CD4-positive, alpha-beta T cell treated with Interleukin-2 at 100 ng/mL for 4 hours (primary cell): ENCODE measurements at places on chromosomes 1 and 21.

DNA sequence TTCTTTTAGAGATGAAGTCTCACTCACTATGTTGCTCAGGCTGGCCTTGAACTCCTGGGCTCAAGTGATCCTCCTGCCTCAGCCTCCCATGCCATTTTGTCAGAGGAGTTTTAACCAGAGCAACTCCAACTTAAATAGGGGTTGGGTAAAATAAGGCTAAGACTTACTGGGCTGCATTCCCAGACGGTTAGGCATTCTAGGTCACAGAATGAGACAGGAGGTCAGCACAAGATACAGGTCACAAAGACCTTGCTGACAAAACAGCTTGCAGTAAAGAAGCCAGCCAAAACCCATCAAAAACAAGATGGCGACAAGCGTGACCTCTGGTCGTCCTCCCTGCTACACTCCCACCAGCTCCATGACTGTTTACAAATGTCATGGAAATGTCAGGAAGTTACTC lies 5.7 kb upstream of the DNAH14 start:
- no peak for DNase-seq

- no peak for DNase-seq
These were observed 63.1 kb downstream of the CDC14A start for GRCh38 chr1:100415498-100415778.

GRCh38 chr1:8373581-8374241 lies 55.8 kb downstream of the SLC45A1 start:
- no peak for DNase-seq

GRCh38 chr1:145692785-145693443 lies 14.3 kb downstream of the PDZK1 start:
- no peak for DNase-seq

DNA sequence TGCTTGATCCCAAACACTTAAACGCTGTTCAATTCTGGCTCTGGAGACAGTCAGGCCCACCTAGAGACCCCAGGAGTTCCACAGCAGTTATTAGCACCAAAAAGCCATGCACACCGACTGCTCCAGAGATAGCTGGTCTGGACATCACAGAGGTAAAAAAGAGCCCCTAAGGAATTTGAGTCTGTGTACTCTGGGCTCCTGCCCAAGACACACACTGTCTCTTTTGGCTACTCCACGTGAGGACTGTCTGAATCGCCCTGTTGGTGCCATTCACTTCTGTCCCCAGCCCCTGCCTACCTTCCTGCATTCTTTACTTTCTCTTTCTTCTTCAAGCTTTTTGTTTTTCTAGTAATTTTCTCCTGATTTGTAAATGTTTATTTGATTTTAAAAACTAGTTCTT lies 197.4 kb downstream of the ADGRL2 start:
- no peak for DNase-seq

GRCh38 chr1:203463469-203464062 lies 12.0 kb upstream of the PRELP start:
- DNase-seq = no peak

DNA sequence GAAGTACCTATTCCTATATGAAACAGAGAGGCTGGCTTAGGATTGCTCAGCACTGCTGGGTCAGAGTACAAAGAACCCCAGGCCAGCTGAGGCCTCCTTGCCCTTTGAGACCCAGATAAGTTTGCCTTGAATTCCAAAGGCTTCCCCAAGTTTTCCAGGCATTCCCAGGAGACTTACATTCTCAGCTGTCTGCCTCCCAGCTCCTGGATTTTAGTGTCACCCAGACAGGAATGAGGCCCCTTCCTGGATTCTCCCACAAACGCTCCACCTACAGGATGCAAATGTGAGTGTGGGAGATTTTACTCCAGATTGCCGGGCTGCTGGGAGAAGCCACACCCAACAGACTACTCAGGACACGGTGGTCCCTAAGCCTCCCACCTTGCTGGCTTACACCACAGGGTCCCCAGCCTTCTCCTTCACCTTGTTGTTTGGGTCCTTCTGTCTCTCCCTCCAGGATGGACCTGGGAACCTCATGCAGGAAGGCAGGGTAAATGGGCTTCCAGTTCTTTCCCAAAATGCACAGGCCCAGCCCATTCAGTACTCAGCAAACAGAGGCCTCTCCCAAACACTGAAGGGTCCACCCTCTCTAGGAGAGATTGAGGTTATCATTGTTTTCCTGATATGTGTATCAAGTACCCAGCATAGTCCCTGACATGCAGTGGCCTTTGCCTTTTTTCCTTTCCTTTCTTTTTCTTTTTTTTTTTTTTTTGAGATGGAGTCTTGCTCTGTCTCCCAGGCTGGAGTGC lies 10.6 kb downstream of the RHBG start:
- DNase-seq = no peak

GRCh38 chr1:25610822-25611630 lies 5.6 kb upstream of the MAN1C1 start:
- peak; percentile 32 for DNase-seq
